ENCODE measurements at places on chromosomes 11 and 22.

DNA sequence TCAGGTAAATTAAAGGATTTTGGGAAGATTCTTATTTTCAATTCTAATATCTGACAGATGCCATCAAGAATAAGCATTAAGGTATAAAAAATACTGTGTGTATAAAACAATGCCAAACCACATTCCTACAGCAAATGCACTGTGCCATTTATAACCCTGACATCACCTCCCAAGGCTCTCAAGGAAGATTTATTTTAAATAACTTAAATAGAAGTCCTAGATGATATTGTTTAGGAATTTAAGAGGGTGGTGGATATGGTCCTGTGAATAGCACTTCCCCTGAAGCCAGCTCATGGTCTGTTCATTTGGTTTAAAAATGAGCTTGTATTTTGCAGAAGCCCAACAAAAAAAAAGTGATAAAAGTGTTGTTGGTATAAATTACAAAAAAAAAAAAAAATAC lies 32.1 kb downstream of the PPIL2 start:
- no peak for DNase-seq

DNA sequence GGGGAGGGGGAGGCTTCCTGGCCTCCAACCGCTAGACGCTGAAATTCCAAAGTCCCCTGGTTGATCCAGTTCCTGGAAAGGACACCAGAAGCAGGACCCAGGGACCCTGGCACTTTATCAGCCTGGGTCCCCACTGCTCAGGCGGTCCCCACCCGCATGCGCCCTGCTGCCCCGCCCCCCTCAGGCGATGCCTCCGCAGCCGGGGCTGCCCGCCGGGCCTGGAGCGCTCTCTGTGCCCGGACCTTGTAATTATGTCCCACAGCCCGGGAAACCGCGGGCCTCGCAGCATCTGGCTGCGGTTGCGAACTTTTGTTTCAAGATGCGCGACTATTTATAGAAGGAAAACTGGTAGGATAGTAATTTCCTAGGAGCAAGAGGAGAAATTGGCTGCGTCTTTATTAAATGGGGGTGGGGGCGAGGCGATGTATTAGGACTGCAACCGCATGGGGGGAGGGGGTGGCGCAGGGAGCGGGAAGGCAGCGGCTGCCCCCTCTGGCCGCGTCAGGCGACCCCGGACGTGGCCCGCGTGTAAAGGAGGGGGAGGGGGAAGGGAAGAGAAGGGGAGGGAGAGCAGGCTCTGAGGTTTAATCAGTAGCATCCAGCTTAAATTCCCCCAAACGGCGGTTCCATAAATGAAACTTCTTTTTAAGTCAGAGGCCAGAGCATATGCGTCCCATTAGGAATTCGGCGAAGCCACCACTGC lies 6.1 kb downstream of the WNT7B start:
- no peak for DNase-seq

- DNase-seq = peak; percentile 39
Observed at GRCh38 chr11:1401656-1402221, 12.0 kb downstream of the BRSK2 start.

- peak; percentile 26 for DNase-seq
Observed at GRCh38 chr11:57459164-57460021, 935 bp upstream of the RTN4RL2 start.

GRCh38 chr11:28342716-28343115 lies 234.5 kb downstream of the METTL15 start:
- DNase-seq = no peak

GRCh38 chr11:132576706-132577105 lies 955.6 kb downstream of the OPCML start:
- DNase-seq = no peak

DNA sequence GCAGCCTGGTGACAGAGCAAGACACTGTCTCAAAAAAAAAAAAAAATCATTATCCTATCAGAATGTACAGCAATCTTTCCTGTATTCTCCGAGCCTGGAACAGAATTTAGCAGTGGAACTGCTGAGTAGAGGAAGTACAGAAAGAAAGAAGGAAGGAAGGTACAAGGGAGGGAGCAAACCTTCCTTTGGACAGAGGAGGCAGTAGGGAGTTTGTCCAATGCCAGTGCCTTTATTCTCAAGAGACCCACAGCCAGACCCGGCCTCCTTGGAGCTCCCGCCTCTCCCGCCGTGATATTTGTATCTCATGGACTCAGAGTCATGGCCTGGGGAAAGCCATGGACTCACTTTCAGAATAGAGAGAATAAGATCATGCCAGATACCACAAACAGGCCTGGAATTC lies 37.7 kb upstream of the LRRC55 start:
- no peak for DNase-seq

DNA sequence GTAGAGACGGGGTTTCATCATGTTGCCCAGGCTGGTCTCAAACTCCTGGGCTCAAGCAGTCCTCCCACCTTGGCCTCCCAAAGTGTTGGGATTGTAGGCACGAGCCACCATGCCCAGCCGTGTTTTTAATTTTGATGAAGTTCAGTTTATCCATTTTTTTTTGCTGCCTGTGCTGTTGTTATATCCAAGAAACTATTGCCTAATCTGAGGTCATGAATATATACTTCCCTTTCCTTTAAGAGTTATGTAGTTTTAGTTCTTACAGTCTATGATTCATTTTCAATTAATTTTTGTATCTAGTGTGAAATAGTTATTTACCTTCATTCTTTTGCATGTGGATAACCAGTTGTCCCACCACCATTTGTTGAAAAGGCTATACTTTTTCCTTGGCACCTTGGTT lies 50.3 kb upstream of the SORL1-AS1 start:
- DNase-seq = no peak

DNA sequence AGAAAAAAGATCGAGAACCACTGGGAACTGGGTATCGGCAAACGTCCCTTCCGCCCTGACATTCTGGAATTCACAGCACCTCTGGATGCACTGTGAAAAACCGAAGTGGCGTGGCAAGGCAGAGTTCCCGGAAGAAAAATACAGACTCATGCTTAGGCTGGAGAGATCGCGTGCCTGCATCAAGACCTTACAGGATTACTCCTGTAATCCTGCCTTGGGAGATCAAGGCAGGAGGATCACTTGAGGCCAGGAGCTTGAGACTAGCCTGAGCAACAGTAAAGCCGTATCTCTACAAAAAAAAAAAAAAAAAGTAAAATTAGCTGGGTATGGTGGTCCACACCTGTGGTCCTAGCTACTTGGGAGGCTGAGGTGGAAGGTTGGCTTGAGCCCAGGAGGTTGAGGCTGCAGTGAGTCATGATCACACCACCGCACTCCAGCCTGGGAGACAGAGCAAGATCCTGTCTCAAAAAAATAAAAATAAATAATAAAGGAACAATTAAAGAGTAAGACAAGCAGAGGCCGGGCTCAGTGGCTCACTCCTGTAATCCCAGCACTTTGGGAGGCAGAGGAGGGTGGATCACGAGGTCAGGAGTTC lies 19.9 kb upstream of the TEF start:
- no peak for DNase-seq

DNA sequence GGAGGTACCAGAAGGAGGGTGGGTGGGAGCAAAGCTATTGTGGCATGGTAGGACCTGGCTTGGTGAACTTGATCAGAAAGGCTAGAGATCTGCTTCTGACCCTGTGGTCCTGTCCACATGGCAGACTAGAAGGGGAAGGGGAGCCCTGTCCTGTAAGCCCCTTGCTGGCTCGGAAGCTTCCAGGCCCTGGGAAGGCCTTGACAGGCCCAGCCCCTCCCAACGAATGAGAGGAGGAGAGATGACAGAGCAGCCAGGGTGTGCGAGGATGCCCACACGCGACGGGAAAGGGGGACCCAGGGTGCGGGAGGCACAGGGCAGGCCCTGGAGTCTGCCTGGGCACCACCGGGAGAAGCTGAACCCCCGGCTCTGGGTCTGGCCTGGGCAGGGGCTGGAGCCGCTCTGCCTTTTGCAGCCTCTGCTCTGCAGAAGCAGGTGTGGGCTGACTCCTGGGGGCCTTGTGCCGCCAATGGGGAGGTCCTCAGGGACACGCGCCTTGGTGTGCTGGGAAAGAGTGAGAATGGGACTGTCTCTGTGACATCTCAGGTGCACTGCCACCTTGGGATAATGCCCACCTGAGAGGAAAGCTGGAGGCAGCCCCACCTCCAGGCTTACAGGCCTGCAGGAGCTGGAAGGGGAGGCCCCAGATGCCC lies 1447.5 kb downstream of the BRD1 start:
- DNase-seq = no peak

GRCh38 chr11:123410218-123410549 lies 19.9 kb upstream of the GRAMD1B start:
- no peak for DNase-seq

DNA sequence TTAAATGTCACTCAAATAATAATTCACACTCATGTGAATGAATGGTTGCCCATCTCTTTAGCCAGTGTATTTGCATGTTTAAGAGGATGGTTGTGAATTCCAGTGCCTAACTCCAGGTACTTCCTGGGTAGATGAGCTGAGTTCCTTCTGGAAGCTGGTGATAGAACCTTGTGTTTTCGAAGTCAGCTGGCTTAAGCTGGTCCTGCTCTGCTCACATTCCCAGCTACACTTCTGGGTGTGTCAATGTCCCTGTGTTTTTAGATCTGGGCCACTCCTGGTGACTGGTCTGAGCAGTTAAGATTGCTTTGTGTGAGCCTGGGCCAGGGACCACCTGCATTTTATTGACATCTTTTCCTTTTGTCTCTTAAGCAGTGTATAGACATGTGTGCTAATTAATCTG lies 10.6 kb downstream of the TEAD1 start:
- DNase-seq = no peak

- DNase-seq = no peak
Observed at GRCh38 chr11:46243796-46244109, 33.7 kb upstream of the CREB3L1 start.

DNA sequence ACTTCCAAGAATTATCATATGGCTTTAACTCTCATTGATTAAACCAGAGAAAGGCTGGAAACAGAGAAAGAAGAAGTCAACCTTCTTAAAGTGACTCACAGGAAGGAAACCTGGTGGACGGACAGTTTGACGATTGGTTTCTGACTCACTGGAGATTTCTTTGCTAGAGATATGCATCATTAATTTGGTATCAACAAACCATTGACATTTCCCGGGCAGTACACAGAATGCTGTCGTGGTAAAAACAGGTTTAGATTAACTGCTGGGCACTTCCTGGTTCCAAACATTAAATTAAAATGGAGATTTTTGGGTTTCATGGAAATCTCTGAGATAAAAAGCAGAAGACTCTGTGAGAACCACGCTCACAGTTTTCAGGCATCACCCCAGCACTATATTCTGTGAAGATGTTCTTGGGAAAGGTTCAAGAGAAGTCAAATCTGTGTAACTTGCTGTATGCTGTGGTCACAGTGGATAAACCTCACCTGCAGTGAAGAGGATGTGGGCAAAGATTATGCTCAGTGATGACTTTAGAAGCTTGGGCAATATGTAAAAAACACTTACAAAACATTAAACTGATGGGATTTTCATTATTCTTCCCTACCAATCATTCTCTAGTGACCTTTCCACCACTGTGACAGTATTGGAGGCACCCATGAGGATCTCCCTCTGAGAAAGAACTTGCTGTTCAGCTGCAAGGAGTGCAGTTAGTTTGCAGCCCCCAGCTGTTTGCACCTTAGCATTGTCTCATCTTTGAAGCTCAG lies 61.1 kb upstream of the CD44 start:
- DNase-seq = peak; percentile 52

- DNase-seq = no peak
Observed at GRCh38 chr11:64382586-64382985, 23.6 kb downstream of the RPS6KA4 start.

GRCh38 chr11:62555464-62556107 lies 9.0 kb upstream of the AHNAK start:
- peak; percentile 62 for DNase-seq

GRCh38 chr22:46815132-46815531 lies 52.7 kb downstream of the TBC1D22A start:
- no peak for DNase-seq

- no peak for DNase-seq
Observed at GRCh38 chr11:114163229-114163631, 103.7 kb downstream of the ZBTB16 start.

GRCh38 chr11:15818132-15818842 lies 538.1 kb downstream of the SOX6 start:
- no peak for DNase-seq

DNA sequence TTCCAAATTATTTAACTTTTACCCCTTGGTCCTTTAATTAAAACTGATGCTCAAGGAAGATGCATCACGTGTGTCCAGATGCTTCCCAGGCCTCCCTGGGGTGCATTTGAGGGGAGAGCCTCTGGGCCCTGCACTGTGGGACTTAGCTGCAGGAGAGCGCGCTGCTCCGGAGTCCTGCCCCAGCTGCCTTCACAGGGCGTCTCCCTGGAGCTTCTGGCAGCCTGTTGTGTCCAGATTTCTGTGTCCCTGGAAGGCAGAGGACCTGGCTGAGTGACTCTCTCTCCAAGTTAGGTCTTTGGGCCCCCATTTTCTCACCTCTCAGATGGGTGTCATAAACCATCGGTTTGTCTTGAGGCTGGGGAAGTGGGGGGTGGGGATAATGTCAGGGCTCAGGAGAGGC lies 3.0 kb downstream of the ARHGAP8 start:
- DNase-seq = no peak

DNA sequence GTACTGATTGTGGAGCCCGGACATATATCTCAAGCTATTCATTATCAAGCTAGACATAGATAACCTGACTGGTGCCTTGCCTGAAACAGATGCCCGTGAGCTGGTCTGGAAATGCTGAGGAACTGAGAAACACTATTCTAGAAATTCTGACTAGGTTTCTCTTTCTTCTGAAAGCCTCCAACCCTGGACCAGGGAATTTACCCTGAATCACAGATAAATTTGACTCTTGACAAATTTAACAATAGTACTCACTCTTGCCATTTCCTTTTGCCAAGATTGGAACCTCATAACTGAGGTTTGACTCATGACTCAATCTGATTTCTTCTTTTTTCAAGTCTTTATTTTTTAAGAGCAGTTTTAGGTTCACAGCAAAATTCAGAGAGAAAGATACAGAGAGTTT lies 189.6 kb upstream of the SYN3 start:
- DNase-seq = no peak

GRCh38 chr11:130995266-130995665 lies 79.0 kb upstream of the SNX19 start:
- DNase-seq = no peak

GRCh38 chr11:17506942-17507341 lies 30.3 kb upstream of the ABCC8 start:
- no peak for DNase-seq

DNA sequence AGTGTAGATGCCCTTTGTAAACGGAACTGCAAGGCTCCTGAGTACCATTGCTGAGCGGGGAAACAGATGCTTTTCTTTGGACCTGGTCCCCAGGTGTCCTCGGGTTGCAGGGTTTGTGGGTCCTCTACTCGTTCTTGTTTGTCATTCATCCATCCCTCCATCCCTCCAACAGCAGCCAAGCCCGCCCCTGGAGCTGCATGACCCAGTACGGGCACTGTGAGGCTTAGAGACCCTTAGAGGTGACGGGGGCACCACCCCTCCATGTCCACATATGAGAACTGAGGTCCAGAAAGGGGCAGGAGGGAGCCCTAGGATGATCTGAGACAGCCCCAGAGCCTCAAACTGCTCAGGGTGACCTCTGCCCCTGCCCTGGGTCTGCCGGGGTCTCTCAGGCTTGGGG lies 45.4 kb downstream of the WNT11 start:
- no peak for DNase-seq
